ENCODE measurements at places on chromosomes 16 and 17. TPM values are rescaled to one million over a fixed set of nuclear protein-coding genes. Genes with fewer than 3 reads are reported as not detected.

The SLFN12L gene
- total RNA-seq, result 4.2 TPM

The CCL5 gene
- total RNA-seq, result 7.1 TPM

The RTN4RL1 gene
- total RNA-seq, result 8.0 TPM

The FBXW10 gene
- not detected for total RNA-seq

The TTLL6 gene
- total RNA-seq, result not detected

The TBC1D3K gene
- total RNA-seq, result not detected

The SYCE1L gene
- not detected for total RNA-seq

The ZSCAN10 gene
- not detected for total RNA-seq

The CD68 gene
- total RNA-seq, result 70.8 TPM

The GNG13 gene
- total RNA-seq, result not detected

DNA sequence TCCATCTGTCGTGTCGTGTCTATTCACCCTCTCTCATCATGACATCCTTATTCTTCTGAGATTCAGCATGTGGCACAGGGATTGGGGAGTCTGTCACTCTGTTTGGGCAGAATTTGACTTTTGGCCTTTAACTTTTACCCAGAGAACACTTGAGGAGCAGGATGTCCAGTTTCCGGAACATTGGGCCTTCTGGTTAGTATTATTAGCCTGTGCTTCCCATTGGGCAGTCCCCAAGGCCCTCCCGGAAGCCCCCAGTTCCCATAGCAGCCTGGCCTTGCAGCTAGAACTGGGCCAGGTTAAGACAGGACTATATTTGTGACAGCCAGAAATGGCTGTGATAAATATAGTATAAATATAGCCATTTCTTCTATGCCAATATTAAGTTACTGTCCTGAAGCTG lies 9.6 kb downstream of the SCN4A start:
- no peak for DNase-seq

DNA sequence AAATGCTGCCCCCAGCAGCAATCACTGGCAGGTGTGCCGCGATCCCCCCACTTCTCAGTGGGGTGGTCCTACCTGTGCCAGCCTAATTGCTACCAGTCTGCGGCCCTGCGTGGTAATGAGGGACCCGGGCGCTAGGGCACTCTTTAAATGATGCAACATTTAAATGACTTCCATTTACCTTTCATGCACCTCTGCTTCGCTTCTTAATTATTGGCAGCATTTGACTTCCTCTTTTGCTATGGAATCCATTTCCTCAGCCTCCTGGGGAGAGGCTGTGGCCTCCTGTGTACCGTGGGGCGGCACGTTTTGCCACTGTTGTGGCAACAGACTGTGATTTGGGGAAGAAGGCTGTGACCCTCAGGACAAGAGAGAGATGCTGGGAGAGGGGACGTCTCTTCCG lies 86.1 kb downstream of the RPA1 start:
- no peak for DNase-seq

- no peak for DNase-seq
These were observed 457.0 kb downstream of the CDH8 start for GRCh38 chr16:61579195-61579594.

DNA sequence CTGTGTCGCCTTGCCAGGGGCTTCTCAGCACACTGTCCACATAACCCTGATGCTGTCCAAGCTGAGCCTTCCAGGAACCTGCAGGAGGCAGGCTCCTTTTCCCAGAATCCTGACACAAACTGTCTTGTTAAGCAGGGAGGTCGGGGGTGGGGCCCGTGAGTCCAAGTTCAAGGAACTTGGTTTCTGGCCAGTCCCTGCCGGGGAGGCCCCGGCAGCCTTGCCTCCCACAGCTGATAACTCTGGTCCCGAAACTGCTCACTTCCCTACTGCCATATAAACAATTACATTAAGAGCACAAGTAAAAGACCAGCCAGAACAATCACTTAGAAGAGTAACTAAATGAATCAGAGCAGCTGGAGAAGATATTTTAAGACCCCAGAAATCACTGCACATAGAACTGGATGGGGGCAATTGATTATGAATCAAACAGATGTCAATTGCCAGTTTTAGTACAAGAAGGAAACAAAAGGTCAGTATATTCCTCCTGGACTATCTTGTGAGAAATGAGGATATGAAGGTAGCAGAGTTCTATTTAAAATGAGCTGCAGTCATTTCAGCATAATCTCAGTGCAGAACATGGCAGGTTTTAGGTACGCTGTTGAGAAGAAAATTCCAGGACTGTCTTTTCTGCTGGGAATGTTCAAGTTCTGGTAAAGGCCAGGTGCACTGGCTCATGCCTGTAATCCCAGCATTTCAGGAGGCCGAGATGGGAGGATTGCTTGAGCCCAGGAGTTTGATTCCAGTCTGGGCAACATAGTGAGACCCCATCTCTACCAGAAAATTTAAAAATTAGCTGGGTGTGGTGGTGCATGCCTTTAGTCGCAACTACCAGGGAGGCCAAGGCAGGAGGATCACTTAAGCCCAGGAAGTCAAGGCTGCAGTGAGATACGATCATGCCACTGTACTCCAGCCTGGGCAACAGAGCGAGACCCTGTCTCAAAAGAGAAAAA lies 169.8 kb downstream of the PITPNC1 start:
- DNase-seq, result no peak

DNA sequence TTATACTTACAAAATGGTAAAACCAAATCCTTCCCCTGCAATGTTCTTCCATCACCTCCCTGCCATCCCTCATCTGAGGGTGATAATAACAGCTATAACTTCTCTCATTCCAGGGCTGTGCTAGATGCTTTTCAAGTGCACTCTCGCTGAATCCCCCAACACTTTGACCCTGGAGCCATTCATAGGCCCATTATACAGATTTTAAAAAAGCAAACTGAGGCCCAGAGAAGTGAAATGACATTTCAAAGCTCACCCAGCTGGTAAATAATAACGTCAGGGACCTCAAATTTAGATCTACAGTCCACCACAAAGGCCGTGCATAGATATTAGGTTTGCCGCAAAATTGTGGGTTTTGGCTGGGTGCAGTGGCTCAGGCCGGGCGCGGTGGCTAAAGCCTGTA lies 378.8 kb downstream of the SLC39A11 start:
- no peak for DNase-seq

GRCh38 chr16:87003414-87003755 lies 313.8 kb downstream of the C16orf95 start:
- DNase-seq, result no peak

GRCh38 chr17:65155622-65156021 lies 18.5 kb downstream of the RGS9 start:
- DNase-seq, result no peak

GRCh38 chr17:8109661-8110455 lies 8.5 kb downstream of the ALOXE3 start:
- DNase-seq, result no peak

DNA sequence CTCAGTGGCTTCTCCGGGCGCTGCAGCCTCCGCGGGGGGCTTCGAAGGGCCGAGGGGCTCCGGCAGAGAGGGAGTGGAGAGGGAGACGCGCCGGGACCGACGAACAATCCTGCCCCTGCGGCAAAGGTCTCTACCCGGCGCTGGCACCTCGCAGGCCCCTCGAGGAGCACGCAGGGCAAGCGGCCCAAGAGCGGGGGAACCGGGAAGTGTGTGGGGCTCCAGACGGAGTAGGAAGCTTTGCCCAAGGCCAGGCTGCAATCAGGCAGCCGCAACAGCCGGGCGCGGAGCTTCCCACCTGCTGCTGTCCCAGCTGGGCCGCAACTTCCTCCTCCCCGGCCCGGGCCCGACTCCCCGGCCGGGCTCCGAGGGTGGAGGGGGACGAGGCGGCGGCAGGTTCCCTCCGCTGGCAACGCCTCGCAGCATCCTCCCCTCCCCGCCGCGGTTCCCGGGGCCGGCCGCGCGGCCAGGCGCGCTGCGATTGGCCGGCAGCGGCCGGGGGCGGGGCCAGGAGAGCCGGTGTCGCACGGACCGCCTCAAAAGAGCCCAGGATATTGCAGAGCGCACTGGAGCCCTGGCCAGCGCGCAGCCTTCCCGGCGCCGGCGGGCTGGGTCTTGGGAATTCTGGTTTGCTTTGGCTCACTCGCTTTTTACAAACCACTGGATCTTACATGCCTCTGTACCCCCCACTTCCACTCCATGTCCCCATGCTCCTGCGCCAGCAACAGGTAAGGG lies at the start of gene KCNJ2:
Gene KCNJ2, plus strand, starts transcription at position 556 of the 732 bp plus-strand sequence. CDS start 5,508 bp downstream, outside the sequence.
- peak; percentile 9 for DNase-seq

- no peak for DNase-seq
These were observed 25.3 kb downstream of the CACNG1 start for GRCh38 chr17:67069603-67070136.

DNA sequence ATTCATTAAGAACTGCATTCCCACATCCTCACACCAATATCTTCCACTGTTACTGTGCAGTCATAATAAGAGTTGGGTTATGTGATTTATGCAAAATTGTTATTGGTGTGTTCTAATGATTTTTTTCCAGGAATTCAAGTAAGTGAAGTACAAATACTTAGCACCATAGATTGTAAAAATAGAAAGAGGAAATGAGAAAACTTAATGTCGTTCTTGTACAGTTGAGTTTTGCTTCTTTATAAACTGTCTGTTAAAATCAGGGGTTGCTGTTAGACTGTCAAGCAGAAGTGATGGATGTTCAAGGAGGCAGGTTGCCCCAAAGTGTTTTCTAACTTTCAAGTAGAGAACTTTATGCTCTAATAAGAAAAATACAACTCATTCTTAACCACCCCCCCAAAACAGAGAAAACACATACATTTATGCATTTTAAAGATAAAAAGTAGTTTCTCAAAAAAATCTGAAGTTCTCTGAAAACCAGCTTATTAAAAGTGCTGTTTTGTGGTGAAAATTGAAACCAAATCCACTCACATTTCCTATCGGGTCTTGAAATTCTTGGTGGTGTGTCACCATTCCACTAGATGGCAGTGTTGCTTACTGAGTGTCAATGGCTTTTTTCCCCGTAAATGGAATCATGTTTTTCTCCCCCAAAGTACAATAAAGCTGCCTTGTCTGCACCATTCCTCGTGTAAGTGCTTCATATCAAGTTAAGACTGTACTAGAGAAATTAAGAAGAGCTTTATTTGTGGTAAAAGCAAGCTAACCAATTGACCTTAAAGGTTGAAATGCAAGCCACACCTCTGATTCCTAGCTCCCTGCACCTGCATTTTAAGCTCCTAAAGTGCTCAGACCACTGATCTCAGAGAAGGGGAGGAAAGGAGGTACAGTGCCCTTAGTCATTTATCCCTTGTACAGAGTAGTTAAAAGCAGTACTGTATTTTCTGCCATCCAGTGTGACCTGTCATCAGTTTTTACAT lies 4.7 kb upstream of the IGSF6 start:
- DNase-seq, result no peak

DNA sequence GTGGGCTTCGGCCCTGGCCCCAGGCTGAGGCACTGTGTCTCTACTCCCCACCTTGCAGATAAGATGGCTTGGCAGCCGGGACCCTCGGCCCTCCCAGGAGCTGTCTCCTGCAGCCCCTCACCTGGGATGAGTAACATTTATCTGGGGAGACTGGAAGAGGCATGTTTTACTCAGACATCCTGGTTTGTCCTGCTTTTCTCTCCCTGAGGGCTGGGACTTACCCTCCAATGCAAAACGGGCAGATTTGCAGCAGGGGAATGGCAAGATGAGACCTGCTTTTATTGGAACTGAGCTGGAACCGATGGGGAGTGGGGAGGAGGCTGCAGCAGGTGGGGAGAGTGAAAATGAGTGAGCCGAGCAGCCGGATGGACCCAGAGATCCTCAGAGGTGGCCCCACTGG lies 27.3 kb upstream of the UBE2G1 start:
- DNase-seq, result no peak

GRCh38 chr17:8631554-8631877 lies 991 bp upstream of the MYH10 start:
- DNase-seq, result no peak

GRCh38 chr16:71460236-71460635 lies 1.8 kb downstream of the ZNF23 start:
- no peak for DNase-seq

DNA sequence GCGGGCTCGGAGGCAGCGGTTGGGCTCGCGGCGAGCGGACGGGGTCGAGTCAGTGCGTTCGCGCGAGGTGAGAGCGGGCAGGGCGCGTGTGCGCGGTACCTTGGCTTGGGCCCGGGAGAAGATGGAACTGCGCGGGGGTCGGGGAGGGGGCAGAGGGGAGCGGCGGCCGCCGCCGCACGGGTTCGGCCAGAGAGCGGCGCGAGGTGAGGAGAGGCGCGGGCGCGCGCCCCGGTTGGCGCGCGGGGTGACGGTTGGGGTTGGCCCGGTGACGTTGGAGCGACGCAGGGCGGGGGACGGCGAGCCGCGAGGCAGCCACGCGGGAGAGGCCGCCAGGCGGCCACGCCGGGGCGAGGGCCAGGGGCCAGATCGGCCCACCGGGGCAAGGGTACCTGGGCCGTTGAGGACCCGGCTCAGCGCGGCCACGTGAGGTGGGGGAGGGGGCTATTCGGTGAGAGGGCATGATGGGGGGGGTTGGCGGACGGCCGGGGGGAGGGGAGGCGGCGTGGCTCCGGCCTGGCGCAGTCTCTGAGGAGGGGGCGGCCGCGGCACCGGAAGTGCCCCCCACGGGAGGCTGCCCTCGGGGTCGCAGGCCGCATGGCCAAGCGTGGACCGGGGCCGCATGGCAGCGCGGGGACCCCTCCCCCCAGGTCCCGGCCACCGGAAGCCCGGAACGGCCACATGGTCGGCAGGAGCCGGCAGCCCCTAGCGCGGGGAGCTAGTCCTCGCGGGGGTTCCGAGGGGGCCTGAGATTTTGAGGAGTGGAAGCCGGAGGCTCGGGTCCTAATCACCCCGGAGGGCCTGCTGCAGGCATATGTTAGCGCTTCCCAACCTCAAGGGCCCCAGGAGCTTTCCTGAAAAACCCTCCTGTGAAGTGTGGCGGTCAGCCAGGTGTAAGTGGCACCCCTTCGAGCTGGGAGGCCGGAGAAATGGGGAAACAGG lies 527 bp downstream of the EIF5A start:
- no peak for DNase-seq

All from thoracic aorta (tissue), 2 donors.